ENCODE measurements at places on chromosomes 16 and 17.

GRCh38 chr16:85483424-85483823 is 129.7 kb upstream of the GSE1 start:
- no peak for DNase-seq

DNA sequence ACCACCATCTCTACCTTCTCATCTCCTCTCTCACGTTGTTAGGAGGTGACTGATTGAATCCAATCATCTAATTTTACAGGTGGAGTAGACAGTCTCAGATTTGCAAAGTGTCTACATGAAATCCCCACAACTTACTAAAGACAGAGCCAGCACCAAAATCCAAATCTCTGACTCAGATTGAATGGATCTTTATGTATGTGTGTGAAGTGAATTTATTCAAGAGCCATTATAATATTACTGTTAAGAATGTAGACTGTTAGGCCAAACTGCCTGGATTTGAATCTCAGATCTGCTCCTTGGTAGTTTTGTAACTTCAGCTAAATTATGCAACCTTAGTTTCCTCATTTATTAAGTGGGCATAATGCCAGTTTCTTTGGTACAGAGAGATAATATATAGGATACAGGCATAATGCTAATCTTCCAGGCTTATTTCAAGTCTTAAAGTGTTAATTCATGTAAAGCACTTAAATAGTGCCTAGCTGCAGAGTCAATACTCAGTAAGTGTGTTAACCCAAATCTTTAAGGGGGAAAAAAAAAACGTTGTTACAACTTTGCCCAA is 12.7 kb downstream of the CNEP1R1 start:
- DNase-seq, result peak; percentile 14

DNA sequence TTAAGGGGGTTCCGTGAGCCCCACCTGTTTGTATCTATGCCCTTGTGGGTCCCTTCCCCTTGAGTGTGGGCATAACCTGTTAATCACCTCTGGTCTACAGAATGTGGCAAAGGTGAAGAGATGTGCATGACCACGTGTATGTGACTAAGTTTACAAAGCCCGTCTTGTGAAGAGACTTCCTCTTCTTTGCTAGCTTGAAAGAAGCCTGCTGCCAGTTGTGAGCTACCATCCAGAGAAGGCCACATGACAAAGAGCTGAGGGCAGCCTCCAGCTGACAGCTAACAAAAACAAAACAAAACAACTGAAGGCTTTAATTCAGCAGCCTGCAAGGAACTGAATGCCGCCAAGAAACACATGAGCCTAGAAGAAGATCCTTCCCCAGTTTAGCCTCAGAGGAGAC is 112.0 kb downstream of the AXIN2 start:
- no peak for DNase-seq

DNA sequence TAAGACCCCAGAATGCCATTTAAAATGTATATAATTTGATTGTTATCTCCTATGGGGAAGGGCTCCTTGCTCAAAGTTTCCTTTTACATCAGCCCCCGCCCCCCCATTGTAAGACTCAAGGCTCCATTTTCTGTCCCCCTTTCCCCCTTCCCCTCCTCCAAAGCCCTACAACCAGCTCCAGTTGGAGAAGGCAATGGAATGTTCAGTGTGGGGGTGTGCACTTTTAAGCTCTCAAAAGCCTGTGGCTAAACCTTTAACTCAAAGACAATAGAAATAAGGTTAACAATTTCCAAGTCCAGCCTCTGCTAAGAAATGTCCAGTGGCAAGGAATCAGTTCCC is 114.7 kb downstream of the NOG start:
- no peak for DNase-seq

- no peak for DNase-seq
Observed at GRCh38 chr16:11180489-11180888, 75.5 kb downstream of the SOCS1 start.

DNA sequence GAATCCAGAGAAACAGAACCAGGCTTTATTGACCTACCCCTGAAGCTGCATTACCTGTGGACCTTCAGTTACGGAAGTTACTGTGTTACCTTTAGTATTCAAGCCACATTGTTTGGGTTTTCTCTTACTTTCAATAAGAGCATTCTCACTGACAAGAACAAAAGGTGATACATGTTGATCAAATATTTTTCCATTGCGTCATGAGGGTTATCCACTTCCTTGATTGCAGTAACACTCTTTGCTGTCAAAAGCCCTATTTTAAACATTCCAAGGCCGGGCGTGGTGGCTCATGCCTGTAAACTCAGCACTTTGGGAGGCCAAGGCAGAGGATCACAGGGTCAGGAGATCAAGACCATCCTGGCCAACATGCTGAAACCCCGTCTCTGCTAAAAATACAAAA is 28.6 kb upstream of the PAFAH1B1 start:
- peak; percentile 97 for DNase-seq

- DNase-seq, result no peak
Observed at GRCh38 chr17:50820651-50821050, 14.7 kb upstream of the WFIKKN2 start.

GRCh38 chr16:84953190-84953746 is 58.1 kb downstream of the ZDHHC7 start:
- DNase-seq, result no peak

- DNase-seq, result no peak
Observed at GRCh38 chr17:59069856-59070255, 36.8 kb downstream of the TRIM37 start.

DNA sequence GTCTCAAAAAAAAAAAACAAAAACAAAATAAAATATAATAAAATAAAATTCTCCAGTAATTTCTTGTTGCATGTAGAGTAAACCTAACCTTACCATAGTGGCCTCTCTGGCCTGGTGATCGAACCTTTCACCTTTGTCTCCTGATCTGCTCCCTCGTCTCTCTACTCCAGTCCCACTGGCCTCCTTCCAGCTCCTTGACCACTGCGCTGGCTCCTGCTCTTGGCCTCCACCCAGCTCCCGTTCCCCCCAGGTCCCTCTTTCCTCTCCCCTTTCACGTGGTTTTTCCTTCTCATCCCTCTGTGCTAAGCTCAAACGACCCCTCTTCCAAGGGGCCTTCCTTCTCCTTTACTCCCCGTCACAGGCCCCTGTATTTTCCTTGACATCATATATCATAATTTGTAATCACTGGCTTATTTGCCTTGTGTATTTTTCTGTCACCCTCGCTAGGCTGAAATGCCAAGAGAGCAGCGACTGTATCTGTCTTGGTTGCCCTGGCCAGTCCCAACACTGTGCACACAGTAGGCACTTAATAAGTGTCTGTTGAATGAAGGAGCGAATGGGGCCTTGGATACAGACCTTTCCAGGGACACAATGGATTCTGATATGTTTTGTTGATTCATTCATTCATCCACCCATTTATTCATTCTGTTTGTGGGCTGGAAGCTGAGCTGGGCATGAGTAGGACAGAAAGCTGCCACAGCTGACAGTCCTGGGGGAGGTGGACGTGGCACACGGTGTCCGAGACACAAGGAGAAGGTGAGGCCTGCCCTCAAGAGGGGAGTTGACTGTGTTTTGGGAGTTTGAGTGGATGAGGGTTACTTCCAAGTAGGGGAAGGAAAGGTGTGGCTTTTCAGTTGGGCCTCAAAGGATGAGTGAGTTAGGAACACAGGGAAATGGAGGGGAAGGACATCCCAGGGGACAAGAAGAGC is 5.8 kb upstream of the SCN4A start:
- DNase-seq, result no peak

DNA sequence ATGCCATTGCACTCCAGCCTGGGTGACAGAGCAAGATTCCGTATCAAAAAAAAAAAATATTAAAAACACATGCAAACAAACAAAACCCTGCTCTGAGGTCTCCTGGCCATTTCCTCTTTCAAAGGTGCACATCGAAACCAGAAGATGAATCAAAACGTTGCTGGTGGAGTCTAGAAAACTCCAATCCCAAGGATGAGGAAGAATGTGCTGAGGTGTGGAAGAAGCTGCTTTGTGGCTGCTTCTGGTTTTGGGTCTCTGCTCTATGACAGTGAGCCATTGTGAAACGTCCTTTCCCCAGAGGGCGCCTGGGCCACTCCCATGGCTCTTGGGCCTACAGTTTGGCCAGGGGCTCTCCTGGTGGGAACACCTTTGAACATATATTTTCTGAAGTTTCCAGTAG is 112.6 kb downstream of the IRF8 start:
- DNase-seq, result no peak

DNA sequence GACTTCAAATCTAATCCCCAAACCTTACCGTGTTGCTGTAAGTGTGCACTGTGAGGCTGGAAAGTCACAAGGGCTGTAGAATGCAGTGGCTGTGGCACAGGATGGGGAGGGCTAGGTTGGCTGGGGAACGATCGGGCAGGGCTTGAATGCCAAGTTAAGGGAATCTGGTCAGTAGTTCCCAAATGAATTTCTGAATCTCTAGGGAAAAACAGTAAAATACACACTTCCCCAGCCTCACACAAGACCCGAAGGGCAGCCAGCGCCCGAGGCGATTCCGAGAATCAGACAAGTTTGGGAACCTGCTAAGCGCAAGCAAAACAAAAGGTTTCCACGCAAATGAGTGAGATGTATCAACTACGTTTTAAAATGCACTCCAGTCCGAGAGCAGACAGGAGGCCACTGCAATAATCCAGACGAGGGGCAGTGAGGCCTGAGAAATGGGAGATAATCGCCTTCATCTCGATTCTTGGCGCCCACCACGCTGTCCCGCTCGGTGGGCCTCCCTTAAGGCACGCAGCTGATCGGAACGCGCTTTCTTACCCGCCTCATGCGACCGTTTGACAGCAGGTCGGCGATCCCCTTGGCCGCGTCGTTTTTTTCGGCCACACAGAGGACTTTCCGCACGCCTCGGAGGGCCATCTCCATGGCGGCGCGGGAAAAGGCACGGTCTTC is 599 bp downstream of the TOP3A start:
- DNase-seq, result peak; percentile 20

All from bronchial epithelial cell (primary cell).